ENCODE measurements at places on chromosomes 5 and 9.

DNA sequence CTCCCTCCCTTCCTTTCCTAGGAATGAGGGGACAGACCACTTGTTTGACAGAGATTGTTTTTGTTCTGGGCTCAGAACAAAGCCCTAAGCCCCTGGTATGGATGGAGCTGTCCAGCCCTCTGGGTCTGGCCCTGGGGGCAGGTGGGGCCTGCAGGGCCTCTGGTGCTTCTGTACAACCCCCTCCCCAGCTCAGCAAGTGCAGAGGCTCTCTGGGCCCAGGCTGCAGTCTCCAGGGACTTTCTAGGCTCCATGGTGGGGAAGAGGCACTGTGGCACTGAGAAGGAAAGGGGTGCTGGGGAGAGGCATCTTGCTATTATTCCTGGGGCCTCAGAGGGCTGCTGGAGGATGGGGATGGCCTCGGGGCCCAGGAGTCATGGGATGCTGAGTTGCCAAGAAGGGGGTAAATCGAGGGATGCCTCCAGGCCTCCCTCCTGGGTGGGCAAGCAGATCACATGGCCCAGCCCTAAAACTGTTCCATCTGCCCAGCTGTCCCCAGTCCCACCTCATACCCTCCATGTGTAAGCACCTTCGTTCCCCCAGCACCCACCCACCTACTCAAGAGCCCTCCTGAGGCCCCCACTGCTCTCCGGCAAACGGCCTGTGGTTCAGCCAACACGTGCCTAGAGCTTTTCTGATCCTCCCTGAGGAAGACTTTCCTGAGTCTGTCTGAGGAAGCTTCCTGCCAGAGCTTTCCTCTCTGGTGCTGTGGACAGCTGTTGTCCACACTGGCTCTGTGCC lies 225.7 kb downstream of the CACNA1B start:
- no peak for DNase-seq

- no peak for DNase-seq
These were observed 1521.6 kb downstream of the MAT2B start for GRCh38 chr5:165026971-165027370.

- DNase-seq, result no peak
These were observed 304.7 kb upstream of the KLF4 start for GRCh38 chr9:107794259-107794658.

- peak; percentile 25 for DNase-seq
These were observed 35.9 kb downstream of the TENT4A start for GRCh38 chr5:6749026-6749716.

- no peak for DNase-seq
These were observed 49.6 kb downstream of the ELL2 start for GRCh38 chr5:95912029-95912428.

Measured in left forelimb (tissue), 1 donor.